ENCODE measurements at places on chromosomes 11 and 22. TPM values are rescaled to one million over a fixed set of nuclear protein-coding genes. Genes with fewer than 3 reads are reported as not detected.

TSSK2 gene
- total RNA-seq: not detected

OTOG gene
- total RNA-seq: not detected

VSIG2 gene
- total RNA-seq: 0.09 TPM

PRSS23 gene
- 70.3 TPM for total RNA-seq

WBP2NL gene
- total RNA-seq: 0.77 TPM

FOLR1 gene
- not detected for total RNA-seq

RTCB gene
- total RNA-seq: 169 TPM

RPL27A gene
- 1,021 TPM for total RNA-seq

TTC36 gene
- not detected for total RNA-seq

MS4A10 gene
- not detected for total RNA-seq

PRR33 gene
- not detected for total RNA-seq

LRRC74B gene
- under 0.01 TPM for total RNA-seq

OR4D10 gene
- not detected for total RNA-seq

IL18BP gene
- total RNA-seq: 1.3 TPM

DNAJB13 gene
- 0.16 TPM for total RNA-seq

OMP gene
- total RNA-seq: 1.1 TPM

PARVG gene
- 0.09 TPM for total RNA-seq

MRGPRX4 gene
- not detected for total RNA-seq

C11orf42 gene
- total RNA-seq: not detected
